ENCODE measurements at places on chromosomes 7 and 10.

GRCh38 chr10:88413412-88413811 lies 169.7 kb downstream of the RNLS start:
- no peak for DNase-seq

- no peak for DNase-seq
Measured at GRCh38 chr7:83643739-83644138, 5.2 kb downstream of the SEMA3E start.

GRCh38 chr10:87935290-87936141 lies 72.1 kb downstream of the PTEN start:
- DNase-seq = no peak

DNA sequence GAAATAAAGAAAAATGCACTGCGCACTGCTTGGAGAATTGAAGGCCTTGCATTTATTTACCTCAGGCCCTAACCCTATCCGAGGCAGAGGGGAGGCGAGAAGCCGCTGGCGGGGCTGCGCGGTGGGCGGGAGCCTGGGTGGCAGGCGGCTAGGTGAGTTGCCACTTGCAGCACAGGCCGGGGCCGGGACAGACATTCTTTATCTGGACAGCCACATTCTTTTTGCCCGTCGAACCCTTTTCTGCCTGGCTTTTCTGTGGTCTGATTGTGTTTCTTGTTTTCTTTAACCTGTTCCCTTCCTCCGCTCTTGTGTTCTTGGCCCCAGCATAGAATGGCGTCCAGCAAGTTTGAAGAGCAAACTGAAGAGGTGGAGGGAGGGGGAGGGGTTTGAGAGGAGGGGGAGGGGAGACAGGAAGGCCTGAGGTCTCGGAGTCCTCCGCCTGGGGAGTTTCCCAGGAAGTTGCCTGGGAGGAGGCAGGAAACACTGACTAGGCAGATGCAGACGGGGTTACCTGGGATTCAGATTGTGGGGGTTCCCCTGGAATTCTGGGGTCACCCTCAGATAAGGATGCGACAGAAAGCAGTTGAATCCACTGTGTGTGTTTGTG lies 5.1 kb downstream of the SHH start:
- no peak for DNase-seq

DNA sequence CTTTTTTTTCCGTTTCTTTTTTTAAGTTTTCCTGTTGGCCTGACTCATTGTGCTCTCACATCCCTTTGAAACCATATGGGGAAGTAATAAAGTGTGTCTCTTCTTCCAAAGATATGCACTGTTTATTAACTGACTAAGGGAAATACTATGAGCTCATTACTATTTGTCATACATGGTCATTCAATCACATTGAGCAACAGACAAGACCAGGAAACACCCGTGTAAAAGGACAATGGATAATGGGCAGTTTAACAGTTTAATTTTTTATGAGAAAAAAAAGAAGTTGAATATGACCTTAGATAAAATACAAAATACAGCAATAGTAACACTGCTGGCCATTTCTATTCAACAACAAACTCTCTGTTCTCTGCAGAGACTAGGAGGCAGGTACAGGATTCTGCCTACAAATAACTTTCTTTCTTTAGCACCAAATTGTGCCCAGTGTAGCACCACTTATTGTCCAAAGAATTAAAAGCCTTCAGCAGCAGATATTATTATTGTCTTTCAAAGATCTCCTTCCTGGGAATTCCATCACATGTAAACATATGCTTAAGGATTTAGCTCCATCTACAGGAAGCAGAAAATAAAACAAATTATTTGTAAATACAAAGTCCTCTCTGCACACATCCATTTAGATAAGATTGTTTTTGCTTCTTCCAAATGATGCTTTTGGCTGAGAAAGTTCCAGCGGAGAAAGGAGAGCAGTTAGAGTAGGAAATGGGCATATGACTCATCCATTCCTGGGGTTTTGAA lies 55.0 kb upstream of the AKR1E2 start:
- no peak for DNase-seq

- no peak for DNase-seq
Measured at GRCh38 chr10:78231939-78232338, 198.3 kb downstream of the RPS24 start.

DNA sequence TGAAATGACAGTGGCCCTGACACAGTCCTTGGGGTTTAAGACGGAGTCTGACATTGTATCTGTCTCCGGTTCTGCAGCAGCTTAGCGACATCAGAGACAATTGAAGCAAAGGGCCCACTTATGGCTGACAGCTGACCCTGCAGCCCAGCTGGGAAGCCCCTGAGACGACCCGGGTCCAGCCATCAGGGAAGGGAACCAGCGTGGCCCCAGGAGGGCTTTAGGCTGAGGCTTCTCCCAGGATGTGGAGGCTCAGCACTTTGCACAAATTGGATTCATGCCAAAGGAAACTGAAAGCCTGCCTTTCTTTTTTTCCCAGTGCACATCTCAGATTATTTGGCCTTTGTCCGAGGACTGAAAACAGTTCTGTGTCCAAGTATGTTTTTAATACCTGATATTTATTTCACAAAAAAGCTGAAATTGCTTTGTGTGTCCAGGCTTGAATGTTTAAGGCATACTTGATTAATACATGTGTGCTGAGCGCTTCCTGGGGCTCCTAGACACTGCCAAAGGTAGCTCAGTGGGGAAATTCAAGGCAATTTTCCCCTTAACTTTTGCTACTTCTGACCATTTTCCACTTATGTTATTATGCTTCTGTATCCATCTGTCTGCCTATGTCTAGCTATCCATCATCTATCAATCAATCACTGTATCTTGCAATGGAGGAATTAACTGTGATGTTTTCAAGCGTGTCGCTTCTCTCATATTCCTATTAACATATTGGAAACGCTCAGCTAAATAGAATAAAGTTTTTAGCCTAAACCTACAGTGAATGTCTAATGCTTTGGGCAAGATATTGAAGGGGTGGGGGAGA lies 34.8 kb downstream of the KLF6 start:
- DNase-seq = no peak

- no peak for DNase-seq
Measured at GRCh38 chr7:130297628-130298543, 4.9 kb downstream of the CPA4 start.

GRCh38 chr10:31320550-31321211 lies 1.7 kb downstream of the ZEB1 start:
- DNase-seq = peak; percentile 8
